NCI-H1436 (cell line): ENCODE measurements at places on chromosomes 7 and 10.
A peak's percentile ranks its signal among the peaks of the same experiment; 100 is the strongest.

DNA sequence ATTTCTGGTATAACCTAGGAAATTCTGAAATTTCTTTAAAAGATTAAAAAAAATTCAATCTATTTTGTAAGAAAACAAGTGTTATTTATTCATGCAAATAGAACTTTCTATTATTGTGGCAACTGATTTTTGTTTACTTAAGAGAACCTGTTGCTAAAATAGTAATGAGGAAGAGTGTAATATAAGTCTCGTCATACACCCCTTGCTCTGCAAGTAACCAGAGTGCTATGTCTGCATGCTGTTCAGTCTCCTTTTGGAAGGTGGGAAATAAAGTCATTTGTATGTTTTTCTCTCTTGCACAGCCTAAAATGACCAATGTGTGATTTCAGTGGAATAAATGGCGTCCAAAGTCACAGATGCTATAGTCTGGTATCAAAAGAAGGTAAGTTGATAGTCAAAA, 41.3 kb downstream of the PHTF2 start:
- no peak for DNase-seq

DNA sequence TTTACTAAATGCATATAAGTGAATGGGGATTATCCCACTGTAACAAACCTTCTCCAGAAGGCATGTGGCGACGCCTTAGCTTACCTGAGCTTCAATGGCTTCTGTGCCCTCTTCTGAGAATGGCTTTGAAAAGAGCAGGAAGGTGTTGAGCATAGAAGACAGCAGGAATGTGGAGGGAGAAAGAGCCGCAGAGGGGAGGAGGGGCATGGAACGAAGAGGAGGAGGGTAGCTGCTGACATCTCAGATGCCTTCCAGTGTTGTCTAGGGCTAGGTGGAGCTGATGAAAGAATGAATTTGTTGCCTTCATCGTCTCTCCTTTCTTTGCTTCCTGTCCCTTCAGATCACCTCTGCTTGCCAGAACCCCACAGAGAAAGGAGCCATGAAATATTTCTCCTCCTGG, 86.2 kb downstream of the ITIH5 start:
- no peak for DNase-seq

DNA sequence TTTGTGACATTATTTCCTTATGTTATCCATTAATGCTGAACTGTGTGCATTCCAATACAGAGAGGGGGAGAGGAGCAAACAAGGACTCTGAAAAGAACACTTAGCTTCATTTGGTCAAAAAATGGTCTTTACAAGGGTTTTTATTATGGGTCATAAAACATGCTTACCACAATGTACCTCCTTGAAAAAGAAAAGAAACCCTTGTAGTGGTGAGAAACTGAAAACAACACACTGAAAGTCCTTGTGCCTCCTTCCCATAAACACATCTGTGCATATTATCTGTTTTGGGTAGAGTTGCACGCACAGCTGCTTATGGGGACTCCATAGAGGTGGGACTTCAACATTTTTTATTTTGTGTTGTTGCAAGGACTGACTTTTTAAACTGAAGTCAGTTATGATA, 98.7 kb downstream of the CDK6 start:
- DNase-seq = no peak

DNA sequence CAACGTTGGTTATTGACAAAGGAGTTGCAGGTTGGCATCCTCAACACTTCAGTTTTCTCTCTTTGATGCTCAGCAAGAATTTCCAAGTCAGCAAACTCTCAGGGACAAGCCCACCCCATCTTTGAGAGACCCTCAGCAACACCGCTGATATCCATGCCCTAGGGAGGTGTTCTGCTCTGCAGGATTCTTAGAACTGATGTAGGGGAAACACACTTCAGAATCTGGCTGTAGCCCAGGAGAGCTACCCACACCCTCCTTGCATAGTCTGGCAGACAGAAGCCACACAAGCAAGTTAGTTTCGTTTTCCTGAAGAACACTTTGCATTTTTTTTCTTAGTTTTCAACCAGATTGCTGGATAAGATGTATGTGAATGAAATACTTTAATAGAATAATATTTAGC, 822 bp downstream of the SAMD9L start:
- DNase-seq = no peak

DNA sequence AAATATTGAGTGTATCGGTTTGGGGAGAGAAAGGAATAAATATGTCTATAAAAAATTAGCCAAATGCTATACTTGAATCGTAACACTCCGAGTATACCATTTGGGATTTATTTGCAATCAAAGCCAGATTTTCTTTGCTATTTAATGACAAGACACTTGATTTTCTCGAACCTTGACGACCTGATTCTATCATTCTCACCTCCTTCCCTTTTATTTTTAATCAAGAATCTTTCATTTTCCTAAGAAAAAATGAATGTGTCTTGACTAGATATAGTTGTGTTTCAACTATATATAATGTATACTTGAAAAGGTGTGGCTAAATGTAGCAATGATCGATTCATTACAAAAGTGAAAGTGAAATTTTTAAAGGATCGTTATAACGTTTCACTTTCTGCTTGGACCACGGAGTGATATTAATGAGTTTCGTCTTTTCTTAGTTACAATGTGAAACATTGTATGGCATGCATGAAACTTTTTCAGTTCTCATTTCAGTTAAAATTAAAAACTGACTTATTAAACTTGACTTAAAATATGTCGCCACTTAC, 562 bp downstream of the NUB1 start:
- DNase-seq = no peak

GRCh38 chr7:69858471-69858870, 260.2 kb downstream of the AUTS2 start:
- no peak for DNase-seq

DNA sequence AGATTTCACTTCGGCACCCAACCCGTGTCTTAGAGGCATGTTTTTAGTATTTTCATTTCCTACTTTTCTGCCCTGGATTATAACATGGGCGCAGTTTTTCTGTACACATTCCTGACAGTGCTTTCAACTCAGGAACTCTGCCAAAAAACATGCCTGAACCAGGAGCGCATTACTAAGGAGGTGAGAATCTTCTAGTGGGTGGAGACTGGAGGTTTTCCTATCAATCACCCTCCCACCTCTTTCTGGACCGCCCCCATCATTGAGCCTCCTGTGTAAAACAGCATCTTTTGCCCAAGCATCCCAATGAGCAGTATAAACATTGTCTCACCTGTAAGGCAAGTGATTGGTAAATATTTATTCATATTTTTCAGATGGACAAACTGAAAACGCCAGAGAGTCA, 53.2 kb downstream of the STK17A start:
- DNase-seq = no peak

DNA sequence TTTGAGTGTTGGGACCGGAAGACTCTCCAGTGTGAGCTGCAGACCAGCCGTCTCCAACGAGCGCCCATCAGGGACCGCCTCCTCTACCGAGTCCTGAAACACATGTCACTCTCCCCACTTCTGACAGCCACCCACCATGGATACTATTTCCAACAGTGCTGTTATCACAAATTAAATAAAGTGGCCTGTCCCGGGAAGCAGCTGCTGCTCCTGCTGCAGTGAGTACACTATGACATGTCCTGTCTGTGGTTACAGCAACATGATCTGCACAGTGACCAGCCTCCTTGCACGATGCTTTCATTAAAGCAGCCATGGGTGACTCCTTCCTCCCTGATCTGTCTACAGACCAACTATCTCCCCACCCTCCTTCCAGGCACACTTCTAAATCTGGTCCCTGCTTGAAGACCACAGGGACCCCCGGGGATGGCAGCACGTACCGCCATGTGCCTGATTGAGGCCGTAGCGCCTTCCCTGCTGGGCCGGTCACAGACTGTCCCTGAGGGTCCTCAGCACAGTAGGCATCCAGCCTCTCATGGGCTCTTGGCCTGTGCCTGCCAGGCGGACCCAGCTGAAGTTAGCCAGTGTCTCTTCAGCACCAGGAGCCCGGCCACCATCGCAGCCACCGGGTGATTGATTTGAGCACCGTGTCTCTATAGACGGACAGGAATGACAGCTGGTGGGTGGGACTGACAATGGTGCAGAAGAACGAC, 58.8 kb downstream of the TCERG1L start:
- peak; percentile 29 for DNase-seq

GRCh38 chr7:6228361-6229229, 43.8 kb downstream of the CYTH3 start:
- DNase-seq = no peak
